Renal pelvis (tissue), 12 donors: ENCODE measurements at places on chromosomes 13 and 19. TPM values are rescaled to one million over a fixed set of nuclear protein-coding genes. Genes with fewer than 3 reads are reported as not detected.

GRCh38 chr19:43634506-43634871 lies 5.2 kb downstream of the CADM4 start:
- no peak for DNase-seq

The COG3 gene
- polyA plus RNA-seq = 26.8 TPM

The ZNF829 gene
- polyA plus RNA-seq = 6.2 TPM

The LIPE gene
- 15.0 TPM for polyA plus RNA-seq

The KIR3DL2 gene
- polyA plus RNA-seq = not detected
